ENCODE measurements at places on chromosomes 1 and 21. TPM values are rescaled to one million over a fixed set of nuclear protein-coding genes. Genes with fewer than 3 reads are reported as not detected.

OLIG2 gene
- 1.7 TPM for total RNA-seq

CD1E gene
- total RNA-seq: not detected

NEK2 gene
- total RNA-seq: 37.0 TPM

HUNK gene
- 1.5 TPM for total RNA-seq

All from H4 (cell line).